Omental fat pad (tissue), 4 donors: ENCODE measurements at places on chromosomes 2 and 18. TPM values are rescaled to one million over a fixed set of nuclear protein-coding genes. Genes with fewer than 3 reads are reported as not detected.
A peak's percentile ranks its signal among the peaks of the same experiment; 100 is the strongest.

DNA sequence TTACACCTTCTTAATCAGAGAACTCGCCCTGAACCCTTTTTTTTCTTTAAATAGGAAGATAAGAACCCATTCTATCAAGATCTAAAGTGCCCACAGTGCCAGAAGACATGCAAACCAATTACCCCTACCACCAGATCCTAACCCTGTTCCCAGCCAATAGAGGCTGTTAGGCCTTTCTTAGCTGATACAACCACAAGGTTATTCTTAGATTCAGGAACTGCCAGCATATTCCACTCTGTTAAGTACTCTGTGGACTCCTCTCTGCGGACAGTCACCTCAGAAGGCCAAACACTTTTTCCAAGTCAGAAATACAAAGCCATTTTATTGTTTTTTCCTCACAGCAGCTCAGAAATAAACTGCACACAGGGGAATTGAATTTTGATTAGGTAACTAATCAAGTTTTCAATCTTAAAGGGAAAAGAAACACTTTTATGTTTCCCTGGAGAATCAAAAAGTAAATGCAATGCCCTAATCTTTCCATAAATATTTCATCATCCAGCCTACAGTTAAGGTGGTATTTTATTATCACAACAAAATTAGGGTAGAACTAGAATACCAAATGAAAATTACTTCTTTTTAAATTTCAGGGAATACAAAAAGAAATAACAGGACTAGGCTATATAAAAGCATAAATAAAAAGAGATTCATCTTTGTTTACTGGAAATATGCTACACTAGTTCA is 111.4 kb downstream of the NBAS start:
- no peak for DNase-seq

GRCh38 chr2:95390272-95390880 is 12.1 kb upstream of the FAHD2A start:
- DNase-seq = no peak

DNA sequence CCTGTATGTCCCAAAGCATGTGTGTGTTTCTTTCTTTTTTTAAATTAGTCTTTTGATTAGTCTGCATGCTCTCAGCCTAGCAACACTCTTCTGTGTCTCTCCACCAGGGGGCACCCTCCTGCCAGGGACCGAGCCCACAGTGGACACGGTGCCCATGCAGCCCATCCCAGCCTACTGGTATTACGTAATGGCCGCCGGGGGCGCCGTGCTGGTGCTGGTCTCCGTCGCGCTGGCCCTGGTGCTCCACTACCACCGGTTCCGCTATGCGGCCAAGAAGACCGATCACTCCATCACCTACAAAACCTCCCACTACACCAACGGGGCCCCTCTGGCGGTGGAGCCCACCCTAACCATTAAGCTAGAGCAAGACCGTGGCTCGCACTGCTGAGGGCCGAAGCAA is 93.8 kb downstream of the NRP2 start:
- peak; percentile 39 for DNase-seq

DNA sequence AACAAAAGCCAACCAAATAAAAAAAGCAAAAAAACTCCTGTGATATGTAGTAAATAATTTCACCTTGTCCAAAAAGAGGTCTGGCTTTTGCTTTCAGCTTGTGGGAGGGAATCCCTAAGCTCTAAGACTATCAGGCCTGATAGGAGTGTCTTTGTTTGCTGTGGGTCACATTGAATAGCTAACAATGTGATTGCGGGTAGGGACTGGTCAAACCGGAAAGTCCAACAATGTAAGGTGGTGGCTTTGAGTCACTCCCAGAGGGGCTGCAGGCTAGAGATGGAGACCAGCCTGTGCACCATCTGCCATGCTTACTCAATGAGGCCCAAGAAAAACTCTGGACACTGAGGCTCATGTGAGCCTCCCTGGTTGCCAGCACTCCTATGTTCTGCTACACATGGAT is 192.9 kb downstream of the TFCP2L1 start:
- no peak for DNase-seq

DNA sequence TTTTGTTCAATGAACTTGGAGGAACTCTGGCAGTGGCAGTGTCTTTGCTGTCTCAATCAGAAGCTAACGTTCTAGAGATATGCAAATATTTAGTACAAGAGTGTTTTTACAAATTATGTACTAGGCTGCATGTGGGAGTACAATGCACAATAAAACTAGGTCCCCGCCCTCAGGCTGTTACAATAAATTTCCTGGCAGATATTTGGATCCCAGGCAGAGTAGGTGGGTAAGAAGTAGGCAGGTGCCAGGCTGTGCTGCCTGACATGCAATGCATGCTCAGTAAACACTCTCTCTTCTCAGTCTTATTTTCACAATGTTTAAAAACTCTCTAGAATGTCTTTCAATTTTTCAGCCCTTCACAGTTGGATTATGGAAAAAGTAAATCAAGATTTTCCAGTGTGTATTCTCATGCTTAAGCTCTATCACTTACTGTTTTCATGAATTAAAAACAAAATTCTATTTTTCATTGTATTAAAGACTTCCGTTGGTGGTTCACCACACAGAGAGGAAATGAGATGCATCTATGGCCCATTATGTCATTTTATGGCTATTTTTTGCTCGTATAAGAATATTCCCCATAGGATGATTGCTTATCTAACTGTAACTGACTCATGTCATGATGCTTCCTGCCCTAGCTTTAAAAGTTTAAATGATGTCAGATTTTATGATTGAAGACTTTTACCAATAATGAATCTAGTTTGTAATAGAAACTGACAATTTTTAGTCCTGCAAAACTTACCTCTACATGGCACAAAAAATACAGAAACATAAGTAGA is 346.1 kb downstream of the RND3 start:
- no peak for DNase-seq

- no peak for DNase-seq
These were observed 35.9 kb upstream of the MGAT5 start for GRCh38 chr2:134217924-134218323.

GRCh38 chr2:32894119-32894728 is 52.5 kb upstream of the LTBP1 start:
- no peak for DNase-seq

DNA sequence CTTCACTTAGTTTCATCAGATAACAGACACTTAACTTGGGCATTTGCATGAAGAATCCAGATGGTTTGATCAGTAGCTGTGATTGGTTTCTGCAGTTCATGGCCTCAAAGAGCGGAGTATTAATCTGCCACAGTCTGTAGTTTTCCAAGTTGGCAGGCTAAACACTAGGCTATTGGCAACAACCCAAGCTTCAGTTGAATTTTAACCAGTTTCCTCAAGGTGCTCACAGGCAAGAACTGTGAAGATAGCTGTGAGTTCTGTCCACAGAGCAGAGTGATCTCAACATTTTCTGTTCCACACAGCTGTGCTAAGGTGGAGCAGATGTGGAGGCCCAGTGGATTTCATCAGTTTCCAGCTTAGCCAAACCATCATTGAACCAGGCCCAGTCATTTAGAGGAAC is 469.5 kb upstream of the LINC00305 start:
- DNase-seq = no peak

DNA sequence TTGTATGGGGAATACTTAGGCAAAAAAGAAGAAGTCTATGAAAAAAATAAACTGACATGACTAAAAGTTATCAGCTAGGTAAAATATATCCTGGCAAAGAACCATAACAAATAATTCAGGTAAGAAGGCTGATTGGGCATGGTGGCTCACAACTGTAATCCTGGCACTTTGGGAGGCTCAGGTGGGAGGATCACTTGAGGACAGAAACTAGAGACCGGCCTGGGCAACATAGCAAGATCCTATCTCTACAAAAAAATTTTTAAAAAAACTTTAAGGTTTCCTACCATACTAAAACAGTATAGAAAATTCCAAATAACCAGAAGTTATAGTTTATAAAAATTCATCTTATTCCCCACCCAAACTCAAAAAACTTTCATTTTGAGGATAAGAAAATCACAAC is 10.8 kb downstream of the NCKAP1 start:
- DNase-seq = no peak

- no peak for DNase-seq
These were observed 43.2 kb upstream of the UBE2F start for GRCh38 chr2:237923481-237924163.

GRCh38 chr2:164388511-164388910 is 232.8 kb downstream of the GRB14 start:
- no peak for DNase-seq

- peak; percentile 73 for DNase-seq
These were observed at the start of gene LBH for GRCh38 chr2:30231212-30231995. LBH (plus strand) TSS chr2:30231534; CDS start chr2:30231739, 205 bp downstream.

GRCh38 chr18:2846636-2847316 is at the start of gene EMILIN2:
EMILIN2 (plus strand) TSS chr18:2847006; CDS start chr18:2847189, 183 bp downstream.
- DNase-seq = peak; percentile 55

The ZNF24 gene
- 24.8 TPM for total RNA-seq

The SLC20A1 gene
- total RNA-seq = 141 TPM

The PDE1A gene
- 9.7 TPM for total RNA-seq

The IL36G gene
- total RNA-seq = not detected

The NEU4 gene
- total RNA-seq = 4.4 TPM

The FBXO36 gene
- total RNA-seq = 1.6 TPM

The SLC5A7 gene
- not detected for total RNA-seq

The FEV gene
- total RNA-seq = not detected
